NCI-H446 (cell line): ENCODE measurements at places on chromosomes 1 and 21.

DNA sequence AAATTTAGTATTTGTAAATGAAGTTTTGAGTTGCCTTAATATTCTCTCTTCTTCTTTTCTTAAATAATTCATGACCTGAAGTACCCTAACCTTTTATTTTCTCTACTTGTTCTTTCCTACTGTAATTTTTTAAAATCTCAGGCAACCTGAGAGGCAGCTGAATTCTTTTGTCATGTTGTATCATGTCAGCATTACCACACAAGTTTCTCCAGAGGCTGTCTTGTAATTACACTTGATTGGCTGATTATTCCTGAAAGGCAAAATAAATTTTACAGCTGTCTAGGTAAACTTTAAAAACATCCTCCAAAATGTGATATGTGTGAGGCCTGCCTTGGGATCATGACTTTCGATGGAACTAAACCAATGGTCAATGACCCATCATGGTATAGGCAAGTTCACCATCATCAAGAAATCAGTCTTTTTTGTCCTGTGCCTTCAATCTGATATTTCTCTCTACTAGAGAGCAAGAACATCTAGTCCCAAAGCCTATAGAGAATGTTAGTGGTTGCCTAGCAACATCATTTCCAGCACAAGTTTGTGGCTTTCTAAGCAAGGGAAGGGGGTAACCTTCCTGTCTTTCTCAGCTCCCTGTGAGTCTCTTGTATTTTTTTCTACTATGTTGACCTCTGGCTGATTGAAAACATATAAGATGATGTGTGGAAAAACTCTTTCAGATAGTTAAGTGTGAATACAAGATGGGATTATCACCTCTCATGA, 115.5 kb downstream of the GABPA start:
- peak; percentile 6 for DNase-seq

- DNase-seq, result no peak
These were observed 180.7 kb downstream of the PATJ start for GRCh38 chr1:61922950-61923480.

GRCh38 chr1:12095452-12096263, 32.6 kb downstream of the TNFRSF8 start:
- no peak for DNase-seq

DNA sequence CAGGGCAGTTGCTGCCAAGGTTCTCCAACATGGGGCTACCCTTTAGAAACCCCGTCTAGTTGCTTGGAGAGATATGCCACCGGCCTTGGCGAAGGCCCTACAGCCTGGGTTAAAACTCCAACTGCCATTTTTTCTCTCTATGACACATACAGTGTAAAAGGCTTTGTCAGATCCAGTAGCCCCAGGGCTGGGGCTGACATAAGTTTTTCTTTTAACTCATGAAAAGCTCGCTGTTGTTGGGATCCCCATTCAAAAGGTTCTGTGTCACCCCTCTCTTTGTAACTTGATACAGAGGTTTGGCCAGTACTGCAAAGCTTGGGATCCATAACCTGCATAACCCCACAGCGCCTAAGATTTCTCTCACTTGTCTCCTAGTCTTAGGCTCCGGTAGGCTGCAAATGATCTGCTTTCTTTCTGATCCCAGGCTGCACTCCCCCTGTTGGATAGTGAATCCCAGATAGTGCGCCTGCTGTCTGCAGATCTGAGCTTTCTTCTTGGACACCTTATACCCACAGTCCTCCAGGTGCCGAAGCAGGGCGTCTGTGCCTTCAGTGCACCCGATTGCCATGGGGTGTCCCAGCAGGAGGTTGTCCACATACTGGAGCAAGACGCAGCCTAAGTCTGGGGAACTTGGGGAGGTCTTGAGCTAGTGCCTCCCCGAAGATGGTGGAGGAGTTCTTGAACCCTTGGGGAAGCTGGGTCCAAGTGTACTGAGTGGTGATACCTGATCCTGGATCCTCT, 406.2 kb downstream of the TGFB2 start:
- no peak for DNase-seq

DNA sequence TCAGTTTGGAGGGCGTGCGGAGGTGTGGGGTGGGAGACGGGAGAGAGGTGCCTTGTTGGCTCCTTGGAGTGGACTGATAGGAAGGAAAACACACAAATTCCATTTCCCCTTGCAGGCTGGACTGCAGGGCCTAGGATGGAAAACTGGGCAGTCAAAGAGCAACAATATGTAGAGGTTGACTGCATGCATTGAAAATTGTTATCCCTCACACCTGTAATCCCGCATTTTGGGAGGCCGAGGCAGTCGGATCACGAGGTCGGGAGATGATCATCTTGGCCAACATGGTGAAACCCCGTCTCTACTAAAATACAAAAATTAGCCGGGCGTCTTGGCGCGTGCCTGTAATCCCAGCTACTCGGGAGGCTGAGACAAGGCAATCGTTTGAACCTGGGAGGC, 128.2 kb downstream of the PPIAL4G start:
- no peak for DNase-seq

DNA sequence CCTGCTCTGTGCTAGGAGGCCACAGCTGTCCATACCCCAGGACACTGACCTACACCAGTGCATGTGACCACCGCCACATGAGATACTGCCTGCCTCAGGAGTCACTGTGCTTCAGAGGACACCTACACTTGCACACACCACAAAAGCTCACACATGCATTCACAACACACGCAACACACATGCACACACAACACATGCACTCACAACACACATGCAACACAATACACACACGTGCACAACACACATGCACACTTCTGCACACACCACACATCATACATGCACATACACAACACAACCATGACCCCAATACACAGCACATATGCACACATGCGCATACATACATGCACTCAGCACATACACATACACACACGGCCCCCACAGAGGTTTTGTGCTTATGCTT, 28.7 kb upstream of the BACE2 start:
- DNase-seq, result no peak

- no peak for DNase-seq
These were observed 9.3 kb downstream of the HNRNPU start for GRCh38 chr1:244854865-244855578.

DNA sequence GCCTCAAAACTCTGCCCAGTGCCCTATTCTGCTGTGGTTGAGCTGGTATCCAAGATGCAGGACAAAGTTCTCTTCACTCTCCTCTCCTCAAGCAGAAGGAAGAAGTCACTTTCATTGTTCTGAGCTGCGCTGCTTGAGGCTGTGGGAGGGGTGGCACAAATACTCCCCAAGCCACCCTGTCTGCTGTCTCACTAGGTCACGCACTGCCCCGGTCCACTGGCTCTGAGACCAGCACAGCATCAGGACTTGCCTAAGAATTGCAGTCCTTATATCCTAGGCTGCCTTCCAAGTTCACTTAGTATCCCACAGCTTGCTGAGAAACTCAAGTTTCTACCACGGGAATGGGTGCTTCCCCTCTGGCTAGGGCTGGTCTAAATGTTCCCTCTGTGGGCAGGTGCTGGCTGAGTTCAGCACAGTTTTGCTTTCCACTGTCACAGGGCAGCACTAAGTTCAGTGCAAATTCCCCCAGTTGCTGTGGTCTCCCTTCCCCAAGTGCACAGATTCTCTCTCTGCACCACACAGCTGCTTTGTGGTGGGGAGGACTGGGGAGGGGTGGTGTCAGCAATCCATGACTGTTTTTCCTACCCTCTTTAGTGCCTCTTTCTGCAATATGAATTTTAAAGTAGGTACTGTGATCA, 32.4 kb downstream of the SLC9C2 start:
- DNase-seq, result no peak

- DNase-seq, result no peak
These were observed 13.1 kb upstream of the TTLL7 start for GRCh38 chr1:84012018-84012417.

DNA sequence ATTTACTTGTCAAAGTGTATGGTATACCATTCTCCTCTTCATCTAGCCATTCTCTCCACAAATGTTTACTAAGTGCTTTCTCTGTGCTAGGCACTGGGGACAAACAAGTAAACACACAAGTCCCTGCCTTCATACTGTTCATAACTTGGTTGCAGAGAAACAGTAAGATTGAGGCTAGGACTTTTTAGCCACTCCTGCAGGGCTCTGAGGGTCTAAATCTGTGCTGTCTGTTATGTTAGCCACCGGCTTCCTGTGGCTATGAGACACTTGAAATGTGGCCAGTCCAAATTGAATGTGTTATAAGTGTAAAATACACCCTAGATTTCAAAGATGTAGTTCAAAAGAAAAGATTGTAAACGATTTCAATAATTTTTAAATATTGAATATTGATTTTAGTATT, 50.2 kb downstream of the AZIN2 start:
- no peak for DNase-seq

GRCh38 chr1:203028784-203029553, 2.7 kb downstream of the PPFIA4 start:
- peak; percentile 34 for DNase-seq

- DNase-seq, result no peak
These were observed 554.2 kb downstream of the NUF2 start for GRCh38 chr1:163875927-163876320.

DNA sequence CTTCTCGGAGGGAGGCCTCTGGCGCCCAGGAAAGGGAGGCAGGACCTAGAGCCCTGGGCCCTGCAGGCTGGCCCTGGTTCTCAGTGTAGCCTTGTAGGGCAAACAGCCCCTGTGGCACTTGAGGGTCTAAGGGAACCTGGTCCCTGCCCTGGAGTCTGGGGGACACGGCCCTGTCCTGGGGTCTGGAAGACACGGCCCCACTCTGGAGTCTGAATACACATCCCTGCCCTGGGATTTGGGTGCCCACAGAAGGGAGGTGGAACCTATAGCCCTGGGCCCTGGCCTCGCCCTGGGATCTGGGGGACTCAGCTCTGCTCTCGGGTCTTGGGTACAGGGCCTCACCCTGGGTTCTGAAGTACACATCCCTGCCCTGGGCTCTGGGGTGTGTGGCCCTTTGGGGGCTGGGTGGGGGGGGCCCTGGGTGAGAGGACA, 97.9 kb downstream of the OBSCN start:
- DNase-seq, result no peak

GRCh38 chr1:35660581-35661473, 19.5 kb upstream of the PSMB2 start:
- peak; percentile 89 for DNase-seq

DNA sequence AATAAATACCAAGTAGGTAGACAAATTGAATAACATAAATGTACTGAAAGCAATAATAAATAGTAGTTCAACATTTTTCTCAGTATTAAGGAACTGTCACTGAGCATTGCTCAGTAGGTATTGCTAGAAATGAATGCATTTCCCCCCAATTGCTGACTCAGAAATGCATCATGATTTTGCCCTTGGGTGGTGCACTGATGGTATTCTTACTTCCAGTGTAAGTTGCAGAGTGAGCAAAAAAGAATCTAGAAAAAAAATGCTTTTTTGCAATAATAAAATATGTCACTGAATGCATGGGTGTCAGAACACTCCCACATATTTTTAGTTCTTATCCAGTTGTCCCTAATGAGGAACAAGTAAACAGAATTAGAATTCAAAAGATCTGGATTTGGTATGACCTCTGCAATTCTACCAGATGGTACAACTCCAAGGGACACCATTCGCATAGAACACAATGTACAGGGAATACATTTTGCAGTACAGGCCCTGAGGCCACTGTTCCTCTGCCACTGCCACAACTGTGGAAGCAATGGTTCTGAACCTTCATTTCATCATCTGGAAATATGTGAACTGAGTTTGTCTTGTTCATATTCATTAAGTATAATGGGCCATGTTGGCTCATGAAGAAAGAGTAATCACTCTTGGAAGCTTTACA, 78.0 kb downstream of the ATP6V1G3 start:
- no peak for DNase-seq

GRCh38 chr1:2317230-2318065, 73.9 kb downstream of the MORN1 start:
- no peak for DNase-seq

GRCh38 chr21:29064850-29065481, 8.5 kb downstream of the CCT8 start:
- no peak for DNase-seq

GRCh38 chr1:245666412-245666811, 511.6 kb downstream of the KIF26B start:
- no peak for DNase-seq

DNA sequence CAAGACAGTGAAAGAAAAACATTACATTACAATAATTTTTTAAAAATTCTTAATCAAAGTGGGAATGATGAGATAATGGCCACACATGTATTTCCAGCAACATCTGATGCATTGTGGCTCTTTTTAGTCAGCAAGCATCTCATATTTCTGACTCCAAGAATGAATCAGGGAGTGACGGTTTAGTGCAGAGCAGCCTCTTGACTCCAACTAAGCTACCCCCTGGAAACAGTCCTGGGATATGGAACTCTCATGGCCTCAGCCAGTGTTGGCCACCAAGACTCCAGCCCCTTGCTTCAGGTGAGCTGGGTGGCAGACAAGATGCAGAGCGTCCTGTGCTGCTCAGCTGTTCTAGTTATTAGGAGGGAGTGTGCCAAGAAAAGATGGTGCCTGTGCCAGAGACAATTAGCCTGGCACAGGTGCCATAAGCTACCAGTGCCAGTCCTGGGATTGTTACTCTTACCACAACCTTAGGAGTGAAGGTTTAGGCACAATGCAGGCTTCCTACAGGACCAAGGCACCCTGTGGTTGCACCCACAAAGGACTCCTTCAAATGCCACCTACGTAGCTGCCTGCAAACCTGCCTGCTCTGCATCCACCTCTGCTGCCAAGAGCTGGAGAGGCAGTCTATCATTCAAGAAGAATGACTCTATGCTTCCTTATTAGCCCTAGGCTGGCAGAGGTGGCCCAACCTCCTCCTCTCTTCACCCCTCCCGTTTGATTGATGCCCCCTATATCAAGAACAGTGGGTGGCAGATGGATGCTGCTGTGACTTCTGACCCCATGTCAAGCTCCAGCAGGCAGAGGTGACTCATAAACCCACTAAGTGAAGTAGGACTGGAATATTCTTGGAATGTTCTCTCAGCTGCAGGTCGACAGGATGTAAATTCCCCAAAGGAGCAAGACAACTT, 6.0 kb upstream of the SEC16B start:
- no peak for DNase-seq

DNA sequence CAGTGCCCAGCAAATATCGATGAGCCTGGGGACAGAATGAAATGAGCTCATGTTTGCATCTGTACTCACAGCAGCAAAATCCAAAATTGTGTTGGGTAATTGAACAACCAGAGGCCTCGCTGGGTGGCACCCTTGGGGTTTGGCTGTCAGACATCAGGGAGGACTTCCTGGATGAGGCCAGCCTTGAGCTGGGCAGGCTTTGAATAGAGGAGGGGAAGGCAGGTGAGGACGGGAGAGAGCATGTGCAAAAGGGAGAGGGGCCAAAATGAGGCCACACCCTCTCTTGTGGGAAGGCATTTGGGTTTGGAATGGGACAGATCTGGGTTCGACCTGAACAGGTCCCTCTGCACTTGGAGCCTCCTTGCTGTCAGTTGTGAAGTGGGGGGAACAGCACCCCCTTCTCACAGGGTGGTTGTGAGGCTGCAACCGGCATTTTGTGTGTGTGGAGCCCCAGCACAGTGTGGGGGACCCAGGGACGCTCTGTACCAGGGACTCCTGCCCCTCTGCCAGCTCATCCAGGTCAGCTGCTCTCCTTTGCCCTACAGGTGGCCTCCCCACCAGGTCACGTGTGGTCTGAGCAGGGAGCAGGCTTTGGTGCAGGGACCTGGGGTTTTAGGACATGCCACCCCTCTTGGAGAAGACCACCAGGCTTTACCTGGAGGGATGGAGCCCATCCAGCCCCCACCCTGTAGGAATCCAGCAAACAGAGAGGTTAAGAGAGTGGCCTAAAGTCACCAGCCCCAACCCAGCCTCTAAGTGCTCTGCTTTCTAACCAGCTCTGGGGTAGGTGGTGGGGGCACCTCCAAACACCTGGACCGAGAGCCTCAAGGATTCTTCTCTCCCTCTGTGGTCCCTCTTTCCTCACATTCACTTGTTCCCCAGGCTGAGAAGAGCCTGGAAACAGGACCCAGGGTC, 521.8 kb downstream of the PTPRU start:
- no peak for DNase-seq
